H7 (cell line): ENCODE measurements at places on chromosomes 6 and 20. TPM values are rescaled to one million over a fixed set of nuclear protein-coding genes. Genes with fewer than 3 reads are reported as not detected.

ANGPT4 gene
- 0.11 and 0.31 TPM in 2 replicates for total RNA-seq

VSX1 gene
- total RNA-seq, result not detected in 2 replicates

ASIP gene
- total RNA-seq, result not detected in 2 replicates

SIGLEC1 gene
- not detected in 2 replicates for total RNA-seq

SIRPD gene
- total RNA-seq, result not detected in 2 replicates

CST7 gene
- not detected in 2 replicates for total RNA-seq

ACTL10 gene
- total RNA-seq, result 1.3 and 1.4 TPM in 2 replicates

GJA10 gene
- 0.28 TPM in 1 of 2 replicates, not detected in the other for total RNA-seq

OR2J3 gene
- total RNA-seq, result not detected in 2 replicates

C6orf132 gene
- 4.7 and 11.3 TPM in 2 replicates for total RNA-seq

WFDC2 gene
- 10.0 and 16.5 TPM in 2 replicates for total RNA-seq

NKX2-4 gene
- not detected in 2 replicates for total RNA-seq

CPXM1 gene
- 105 and 109 TPM in 2 replicates for total RNA-seq

SLC26A8 gene
- total RNA-seq, result 0.03 TPM in 1 of 2 replicates, not detected in the other

- no peak for DNase-seq
These were observed 1.1 kb upstream of the LSM14B start for GRCh38 chr20:62120990-62121775.

DNA sequence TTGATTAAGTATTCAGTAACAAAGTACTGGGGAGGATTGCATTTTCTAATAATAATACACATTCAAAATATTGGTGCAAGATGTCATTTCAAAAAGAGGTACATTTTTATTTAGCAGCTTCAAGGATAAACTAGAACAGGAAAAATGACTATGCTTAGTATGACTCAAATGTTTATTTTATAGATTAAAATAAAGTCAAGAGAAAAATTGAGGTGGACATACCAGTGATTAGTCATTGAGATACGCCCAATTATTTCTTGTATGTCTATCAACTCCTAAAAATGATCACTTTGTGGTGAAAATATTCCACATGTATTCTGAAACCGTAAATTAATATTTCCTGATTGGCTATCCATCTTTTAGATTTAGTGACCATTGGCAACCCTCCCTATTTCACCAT is 96.7 kb downstream of the PHF3 start:
- no peak for DNase-seq

GRCh38 chr6:6972456-6972855 is 135.3 kb upstream of the RREB1 start:
- no peak for DNase-seq

DNA sequence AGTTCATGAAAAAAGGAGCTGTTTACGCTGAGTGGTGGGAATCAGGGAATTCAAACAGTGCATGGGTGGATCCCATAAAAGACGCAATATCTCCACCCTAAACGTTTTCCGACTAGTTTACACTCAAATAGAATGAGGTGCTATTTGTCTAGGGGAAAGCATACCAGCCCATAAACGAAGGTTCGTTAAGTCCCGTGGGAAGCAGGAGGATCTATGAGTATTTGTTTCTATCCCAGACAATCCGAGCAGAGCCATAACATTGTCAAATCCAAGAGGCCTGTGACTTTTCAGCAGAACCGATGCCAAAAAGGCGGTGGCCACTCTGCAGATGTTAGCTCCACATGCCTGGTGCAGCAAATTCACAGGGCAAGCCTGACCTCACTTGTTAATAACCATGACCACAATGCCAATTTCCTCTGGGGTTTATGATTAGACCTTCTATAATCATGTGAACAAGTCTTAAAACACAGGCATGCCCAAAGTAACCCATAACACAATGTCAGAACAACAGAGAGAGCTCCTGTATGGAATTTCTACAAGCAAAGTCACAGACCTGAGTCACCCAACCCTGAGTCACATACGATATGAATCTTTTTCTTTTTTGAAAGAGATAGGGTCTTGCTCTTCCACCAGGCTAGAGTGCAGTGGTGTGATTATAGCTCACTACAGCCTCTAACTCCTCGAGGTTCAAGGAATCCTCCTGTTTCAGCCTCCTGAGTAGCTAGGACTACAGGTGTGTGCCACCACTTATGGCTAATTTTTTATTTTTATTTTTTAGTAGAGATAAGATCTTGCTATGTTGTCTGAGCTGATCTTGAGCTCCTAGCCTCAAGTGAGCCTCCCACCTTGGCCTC is 123.3 kb downstream of the KIF13A start:
- no peak for DNase-seq

GRCh38 chr20:51470907-51471411 is 71.6 kb downstream of the NFATC2 start:
- no peak for DNase-seq

GRCh38 chr6:127606131-127606562 is 29.2 kb downstream of the C6orf58 start:
- peak; percentile 22 for DNase-seq

GRCh38 chr6:7145885-7146828 is 38.4 kb downstream of the RREB1 start:
- no peak for DNase-seq

DNA sequence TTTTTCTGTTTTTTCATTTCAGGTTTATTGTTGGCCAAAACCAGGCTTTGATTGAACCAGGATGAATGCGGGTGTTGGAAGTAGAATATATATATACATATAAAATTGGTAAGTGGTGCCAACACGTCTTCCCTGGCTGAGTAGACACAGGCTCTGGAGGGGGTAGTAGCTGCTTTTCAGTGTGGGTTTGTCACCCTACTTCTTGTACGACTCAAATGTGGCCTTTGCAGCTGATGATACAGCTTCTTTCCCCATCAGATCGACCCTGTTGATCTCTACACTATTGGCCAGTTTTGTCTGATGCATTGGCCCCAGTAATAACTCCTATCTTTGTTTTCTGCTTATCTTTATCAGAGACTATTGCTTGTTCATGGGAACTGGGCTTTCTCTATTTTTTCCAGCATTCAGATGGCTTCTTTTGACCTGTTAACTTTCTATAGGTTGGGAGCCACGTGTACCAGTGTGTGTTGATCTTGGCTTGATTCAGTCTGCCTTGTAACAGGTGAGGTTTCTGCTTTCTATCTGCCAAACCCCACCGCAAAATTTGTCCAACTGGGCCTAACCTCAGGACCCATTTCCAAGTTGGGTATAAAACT is 2.7 kb upstream of the ZNFX1 start:
- DNase-seq, result no peak

DNA sequence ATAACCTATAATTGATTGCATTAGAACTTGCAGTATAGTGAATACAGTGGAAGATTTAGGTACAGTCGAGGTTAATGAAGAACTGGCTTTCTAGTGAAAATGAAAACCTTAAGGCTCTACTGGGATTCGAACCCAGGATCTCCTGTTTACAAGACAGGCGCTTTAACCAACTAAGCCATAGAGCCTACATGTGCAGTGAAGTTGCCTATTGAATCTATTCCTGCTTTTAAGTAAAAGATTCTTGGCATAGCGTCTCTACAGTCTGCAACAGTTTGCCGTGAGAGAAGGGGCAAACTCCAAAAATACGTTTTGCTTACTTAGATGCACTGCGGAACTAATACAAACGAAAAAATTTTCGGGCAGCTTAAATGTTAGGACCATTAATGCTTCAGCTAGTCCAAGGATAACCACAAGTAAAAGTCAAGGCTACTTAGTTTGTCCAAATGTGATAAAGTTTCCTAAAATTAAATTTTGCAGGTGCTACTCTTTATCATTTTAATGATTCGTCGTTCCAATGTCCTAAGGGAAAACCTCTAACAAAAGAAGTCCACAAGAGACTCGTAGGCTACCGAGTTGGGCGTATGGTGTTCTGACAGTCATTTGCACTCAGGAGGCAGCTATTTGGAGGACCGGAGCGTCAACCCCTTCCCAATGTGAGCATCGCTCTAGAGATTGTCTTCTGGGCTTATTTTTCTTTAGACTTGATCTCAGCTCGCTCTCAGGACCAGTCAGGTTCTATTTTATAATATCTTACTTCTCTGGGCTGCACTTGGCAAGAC is 31.3 kb upstream of the ZSCAN23 start:
- peak; percentile 65 for DNase-seq

- no peak for DNase-seq
These were observed 94.5 kb upstream of the VSTM2L start for GRCh38 chr20:37808233-37809070.

DNA sequence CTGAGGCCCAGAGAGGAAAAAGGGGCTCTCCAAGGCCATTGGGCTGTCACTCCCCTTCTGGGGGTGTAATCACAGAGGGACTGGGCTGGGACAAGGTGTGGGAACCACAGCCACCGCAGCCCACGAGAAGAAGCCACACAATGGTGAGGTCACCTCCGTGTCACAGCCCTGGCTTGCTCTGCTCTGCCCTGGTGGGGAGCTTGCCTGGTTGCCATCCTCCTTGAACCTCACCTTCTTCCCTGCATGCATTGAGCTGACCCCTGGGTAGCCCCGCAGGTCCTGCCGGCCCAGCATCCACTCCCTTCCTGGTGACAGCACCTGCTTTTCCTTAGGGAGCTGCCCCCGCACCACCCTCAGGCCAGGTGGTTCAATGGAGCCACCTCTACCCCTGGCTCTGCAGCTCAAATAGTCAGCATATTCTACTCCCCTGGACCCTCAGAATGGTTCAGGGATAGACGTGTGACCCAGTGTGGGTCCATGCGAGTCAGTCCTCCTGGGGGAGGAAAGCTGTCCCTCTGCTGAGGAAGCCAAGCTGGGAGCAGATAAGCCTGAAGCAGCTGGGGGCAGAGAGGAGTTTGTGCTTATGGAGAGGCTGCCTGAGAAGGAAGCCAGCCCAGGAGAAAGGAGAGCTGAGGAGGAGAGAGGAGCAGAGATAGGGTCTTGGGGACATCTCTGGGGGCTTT is 21.3 kb downstream of the RBM38 start:
- no peak for DNase-seq

- DNase-seq, result peak; percentile 55
These were observed 2.2 kb upstream of the FUT9 start for GRCh38 chr6:96013531-96013930.

DNA sequence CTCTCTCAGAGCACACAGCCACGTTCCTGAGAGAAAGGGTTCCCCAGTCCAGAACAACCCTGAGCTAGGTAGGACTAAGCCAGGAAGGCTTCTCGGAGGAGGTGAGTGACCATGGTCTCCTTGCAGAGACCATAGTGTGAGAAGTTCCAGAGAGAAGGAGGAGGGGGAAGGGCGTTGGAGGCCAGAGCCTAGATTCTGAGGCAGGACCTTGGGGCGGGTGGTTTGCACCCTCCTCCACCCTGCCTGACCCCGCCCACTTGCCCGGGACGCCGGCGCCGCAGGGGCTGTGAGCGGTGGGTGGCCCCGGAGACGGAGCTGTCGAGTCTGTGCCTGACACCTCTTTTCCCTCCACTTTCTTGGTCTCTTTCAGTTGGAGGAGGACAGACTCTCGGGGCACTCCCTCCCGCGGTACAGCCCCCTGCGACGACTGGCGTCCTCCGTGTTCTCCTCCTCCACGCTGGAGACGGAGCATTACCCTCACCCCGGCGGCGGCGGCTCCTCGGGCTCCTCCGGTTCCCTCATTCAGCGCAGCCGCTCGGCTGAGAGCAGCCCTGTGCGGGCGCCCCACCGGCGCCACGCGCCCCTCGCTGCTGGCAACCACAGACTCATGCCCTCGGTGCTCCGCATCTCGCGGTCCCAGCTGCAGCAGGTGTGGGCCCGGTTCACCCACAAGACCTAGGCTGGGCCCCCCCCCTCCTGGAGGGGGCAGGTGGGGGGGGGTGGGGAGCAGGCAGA is 26.2 kb downstream of the TTBK1 start:
- peak; percentile 86 for DNase-seq

- DNase-seq, result no peak
These were observed 44.1 kb upstream of the CHRNA4 start for GRCh38 chr20:63405102-63405730.

DNA sequence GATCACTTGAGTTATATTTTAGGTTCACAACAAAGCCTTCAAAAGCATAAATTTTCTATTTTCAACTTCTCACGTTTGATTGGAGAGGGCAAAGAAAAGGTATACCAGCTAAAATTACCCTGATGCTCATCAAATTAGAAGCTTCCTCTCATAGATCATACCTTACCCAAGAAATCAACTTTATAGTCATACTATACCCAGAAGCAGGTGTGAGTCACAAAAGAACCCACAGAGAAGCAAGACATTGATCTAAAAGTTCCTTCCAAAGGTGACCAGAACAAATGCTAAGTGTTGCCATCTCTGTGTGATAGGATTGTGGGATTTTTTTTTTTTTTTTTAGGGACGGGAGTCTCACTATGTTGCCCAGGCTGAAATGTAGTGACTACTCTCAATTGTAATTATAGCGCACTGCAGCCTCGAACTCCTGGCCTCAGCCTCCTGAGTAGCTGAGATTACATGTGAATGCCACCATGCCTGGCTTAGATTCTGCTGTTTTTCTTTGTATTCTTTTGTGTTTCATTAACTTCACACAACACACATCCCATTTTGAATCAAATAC is 3.3 kb downstream of the EIF2S2 start:
- no peak for DNase-seq

GRCh38 chr20:45489083-45489531 is 19.6 kb downstream of the WFDC2 start:
- no peak for DNase-seq

- no peak for DNase-seq
These were observed 10.9 kb upstream of the TMEM14B start for GRCh38 chr6:10736731-10737130.

GRCh38 chr6:47343600-47343999 is 33.9 kb upstream of the TNFRSF21 start:
- DNase-seq, result no peak

- no peak for DNase-seq
These were observed 3.7 kb downstream of the FBXO5 start for GRCh38 chr6:152979116-152979515.

GRCh38 chr6:146292506-146292905 is 251.1 kb upstream of the RAB32 start:
- no peak for DNase-seq

GRCh38 chr20:51382986-51383821 is 159.3 kb downstream of the NFATC2 start:
- no peak for DNase-seq
